Neural progenitor cell (in vitro differentiated cells): ENCODE measurements at places on chromosomes 5 and 9. TPM values are rescaled to one million over a fixed set of nuclear protein-coding genes. Genes with fewer than 3 reads are reported as not detected.

GRCh38 chr9:91043056-91043810, 241.6 kb downstream of the SYK start:
- DNase-seq, result no peak

DNA sequence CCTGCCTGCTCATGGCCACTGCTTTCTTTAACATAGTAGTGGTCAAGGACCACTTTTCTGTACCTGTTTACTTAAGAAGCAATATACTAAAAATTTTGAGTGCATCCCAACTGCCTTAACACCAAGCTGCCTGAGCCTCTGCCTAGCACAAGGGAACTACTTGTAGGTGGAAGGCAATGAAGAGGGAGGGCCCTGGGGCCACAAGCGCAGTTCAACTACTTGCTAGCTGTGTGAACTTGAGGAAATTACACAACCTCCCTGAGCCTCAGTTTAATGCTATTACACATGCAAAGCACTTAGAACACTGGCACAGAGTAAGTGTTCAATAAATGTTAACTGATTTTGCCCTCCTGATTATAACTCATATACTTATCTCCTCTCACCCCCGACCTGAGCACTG, 6.3 kb downstream of the ARL15 start:
- DNase-seq, result no peak

DNA sequence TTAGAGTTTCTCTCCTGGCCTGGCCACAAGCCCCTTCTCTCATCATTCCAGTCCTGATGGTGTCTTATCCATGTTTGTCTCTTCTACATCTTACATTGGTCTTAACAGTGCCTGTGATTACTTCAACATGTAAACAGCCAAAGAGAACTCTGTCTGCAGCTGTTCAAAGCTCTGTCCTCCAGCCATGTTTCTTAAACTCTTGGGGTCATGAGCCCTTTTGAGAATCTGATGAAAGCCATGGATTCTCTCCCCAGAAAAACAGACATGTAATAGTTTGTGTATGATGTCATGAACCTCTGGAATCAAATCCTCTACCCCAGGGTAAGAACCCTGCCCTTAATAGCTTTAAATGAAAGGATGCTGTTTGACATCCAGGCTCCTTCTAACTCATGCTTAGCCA, 30.1 kb downstream of the MAMDC2 start:
- no peak for DNase-seq

GRCh38 chr5:36017622-36018021, 26.4 kb upstream of the UGT3A1 start:
- DNase-seq, result no peak

- DNase-seq, result no peak
These were observed 2.4 kb upstream of the CATSPER3 start for GRCh38 chr5:134965271-134965825.

DNA sequence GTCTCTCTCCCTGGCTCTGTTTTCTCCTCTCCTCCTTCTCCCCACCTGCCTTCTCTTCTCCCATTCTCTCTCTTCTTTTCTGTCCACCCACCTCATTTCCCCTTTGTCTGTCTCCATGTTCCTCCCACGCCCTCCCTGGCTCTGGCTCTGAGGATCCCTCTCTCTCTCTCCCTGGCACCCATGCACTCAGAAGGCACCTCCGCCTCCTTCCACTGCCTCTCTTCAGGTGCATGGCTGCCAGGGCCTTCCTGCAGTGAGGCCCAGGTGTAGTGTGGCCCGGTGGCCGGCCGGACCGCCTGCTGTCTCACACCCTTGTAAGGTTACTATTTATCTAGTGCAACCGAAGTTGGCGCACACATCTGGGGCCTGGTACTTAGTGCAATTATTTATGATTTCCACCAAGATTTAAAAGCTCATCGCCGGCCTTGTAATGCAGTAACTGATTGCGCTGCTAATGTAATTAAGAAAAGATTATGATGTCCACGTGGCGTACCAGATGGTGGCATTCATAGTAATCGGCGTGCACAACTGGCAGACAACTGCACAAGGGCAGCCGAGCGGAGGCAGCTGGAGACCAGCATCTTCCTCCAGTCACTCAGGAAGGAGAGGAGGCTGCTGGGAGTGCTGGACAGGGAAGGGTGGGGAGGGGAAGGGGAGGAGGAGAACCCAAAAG, 50.4 kb upstream of the MVB12B start:
- no peak for DNase-seq

The PPP1R26 gene
- total RNA-seq, result 23.0 and 48.7 TPM in 2 replicates

The PCDHB5 gene
- 11.9 and 15.2 TPM in 2 replicates for total RNA-seq

The RNF20 gene
- 32.2 and 37.0 TPM in 2 replicates for total RNA-seq
